Activated CD4-positive, alpha-beta T cell treated with anti-CD3 and anti-CD28 coated beads for 24 hours (primary cell): ENCODE measurements at places on chromosomes 4 and X.

DNA sequence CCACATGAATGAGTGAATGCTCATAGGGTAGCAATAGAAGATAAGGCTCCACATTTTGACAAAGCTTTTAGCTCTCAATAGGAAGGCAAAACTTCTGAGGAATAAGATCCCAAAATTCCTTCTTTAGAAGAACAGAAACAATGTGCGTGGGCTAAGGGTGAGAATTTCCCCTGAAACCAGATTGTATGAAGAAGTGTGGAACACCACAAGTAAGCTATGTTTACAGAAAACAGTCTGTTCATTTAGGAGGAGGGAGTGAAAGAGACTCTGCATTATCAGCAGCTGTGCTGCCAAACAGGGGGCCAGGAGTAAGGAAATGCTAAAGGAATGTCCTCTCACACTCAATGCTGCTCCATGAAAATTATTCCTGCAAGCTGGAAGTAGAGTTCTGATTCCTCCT, 851.6 kb downstream of the CENPC start:
- no peak for DNase-seq

DNA sequence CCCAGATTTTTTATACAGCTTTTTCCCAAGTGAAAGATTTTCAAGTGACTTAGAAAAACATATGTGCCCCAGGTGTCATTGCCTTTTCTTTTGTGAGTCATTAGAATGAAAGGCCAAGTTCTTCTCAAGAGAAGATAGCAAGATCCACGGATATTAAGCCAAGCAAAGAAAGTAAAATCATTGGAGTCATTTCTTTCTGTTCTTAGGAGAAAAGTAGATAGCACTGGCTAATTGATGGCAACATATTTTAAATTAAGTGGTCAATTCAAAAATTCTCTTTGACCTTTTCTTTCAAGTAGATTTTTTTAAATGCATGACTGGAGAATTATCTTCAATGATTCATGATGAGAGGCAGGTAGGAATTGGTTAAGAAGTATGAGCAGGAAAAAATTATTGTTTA, 94.4 kb downstream of the HHIP start:
- DNase-seq = no peak

DNA sequence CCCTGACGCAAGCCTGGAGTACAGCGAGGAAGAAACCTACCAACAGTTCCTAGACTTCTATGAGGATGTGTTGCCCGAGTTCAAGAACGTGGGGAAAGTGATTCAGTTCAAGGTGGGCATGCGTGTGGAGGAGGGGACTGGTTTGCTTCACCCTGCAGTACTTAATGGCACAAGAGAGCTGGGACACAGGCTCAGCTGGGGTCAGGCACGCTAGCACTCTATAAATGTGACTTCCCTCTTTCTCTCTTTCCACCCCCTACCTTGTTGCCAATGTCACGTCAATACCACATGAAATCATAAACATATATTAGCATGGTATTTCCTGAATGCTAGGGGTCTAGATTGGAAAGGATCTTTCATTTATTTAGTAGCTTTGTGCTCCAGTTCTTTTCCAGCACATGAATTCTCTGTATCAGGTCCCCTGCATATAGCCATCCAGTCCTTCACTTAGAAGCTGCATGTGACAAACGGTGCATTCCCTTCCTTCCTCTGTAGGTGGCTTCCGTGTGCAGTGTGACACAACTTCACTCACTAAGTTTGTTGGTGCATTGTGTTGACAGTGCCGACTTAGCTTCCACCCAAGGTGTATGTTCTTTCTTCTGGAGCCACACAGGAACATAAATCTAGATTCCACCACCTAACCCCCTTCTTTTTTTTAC, 25.6 kb downstream of the ZRSR2 start:
- no peak for DNase-seq

DNA sequence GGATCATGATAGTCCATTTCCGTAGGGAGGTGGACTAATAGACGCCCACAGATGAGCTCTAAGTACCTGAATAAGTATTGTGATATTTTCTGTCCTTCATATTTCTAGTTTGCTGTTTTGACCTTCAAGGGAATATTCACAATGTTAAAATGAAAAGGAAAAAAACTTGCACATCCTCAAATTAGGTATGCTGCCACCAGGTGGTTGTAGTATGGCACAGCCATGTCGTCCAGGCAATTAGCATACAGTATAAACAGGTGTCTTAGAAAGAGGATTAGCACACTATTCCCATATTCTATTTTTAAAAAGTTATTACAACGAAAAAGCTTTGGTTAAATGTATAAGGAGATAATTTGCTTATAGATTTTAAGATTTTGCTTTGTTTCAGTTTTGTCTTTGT, 802.0 kb downstream of the RPA4 start:
- DNase-seq = no peak

DNA sequence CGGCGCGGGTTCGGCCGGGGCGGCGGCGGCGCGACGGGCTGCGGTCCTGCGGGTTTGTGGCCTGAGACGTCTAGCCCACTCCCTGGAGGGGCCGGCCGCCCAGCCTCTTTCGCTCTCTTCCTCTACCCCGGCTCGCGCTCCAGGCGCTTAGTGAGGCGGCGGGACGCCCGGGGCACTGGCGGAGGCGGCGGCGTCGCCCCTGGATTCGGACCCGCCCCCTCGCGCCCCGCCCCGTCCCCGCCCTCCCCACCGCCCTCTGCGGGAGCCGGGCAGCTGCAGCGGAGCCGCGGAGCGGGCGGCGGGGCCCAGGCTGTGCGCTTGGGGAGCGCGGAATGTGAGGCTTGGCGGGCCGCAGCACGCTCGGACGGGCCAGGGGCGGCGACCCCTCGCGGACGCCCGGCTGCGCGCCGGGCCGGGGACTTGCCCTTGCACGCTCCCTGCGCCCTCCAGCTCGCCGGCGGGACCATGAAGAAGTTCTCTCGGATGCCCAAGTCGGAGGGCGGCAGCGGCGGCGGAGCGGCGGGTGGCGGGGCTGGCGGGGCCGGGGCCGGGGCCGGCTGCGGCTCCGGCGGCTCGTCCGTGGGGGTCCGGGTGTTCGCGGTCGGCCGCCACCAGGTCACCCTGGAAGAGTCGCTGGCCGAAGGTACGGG, at the start of gene BMP2K:
BMP2K (plus strand) TSS at position 272 of the 650 bp plus-strand sequence; CDS start at position 466, 194 bp downstream.
- peak; percentile 67 for DNase-seq
